ENCODE measurements at places on chromosomes 1 and 21.

DNA sequence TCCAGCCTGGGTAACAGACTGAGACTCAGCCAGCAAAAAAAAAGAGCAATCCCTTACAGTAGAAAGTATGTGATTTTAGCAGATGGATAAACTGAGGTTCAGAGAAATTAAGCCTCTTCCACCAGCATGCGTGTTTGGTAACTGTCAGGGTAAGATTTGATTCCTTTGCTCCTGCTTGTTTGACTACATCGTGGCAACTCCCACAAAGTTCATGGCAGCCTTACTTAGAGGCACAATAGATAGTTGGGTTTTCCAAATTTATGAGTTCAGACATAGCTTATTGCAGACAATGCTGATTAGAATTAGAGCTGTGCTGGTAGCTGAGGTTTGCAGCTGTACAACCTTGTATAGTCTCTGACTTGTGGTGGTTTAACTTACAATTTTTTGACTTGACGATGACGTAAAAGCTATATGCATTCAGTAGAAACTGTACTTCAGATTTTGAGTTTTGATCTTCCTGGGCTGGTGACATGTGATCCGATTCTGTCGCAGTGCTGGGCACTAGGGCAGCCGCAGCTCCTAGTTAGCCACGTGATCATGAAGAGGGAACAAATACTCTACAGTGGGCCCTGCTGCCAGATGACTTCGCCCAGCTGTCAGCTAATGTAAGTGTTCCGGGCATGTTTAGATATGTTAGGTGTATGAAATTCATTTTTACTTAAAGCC, 167.8 kb downstream of the DHRS3 start:
- DNase-seq = no peak

GRCh38 chr1:77459881-77460280, 178.1 kb downstream of the AK5 start:
- DNase-seq = no peak

DNA sequence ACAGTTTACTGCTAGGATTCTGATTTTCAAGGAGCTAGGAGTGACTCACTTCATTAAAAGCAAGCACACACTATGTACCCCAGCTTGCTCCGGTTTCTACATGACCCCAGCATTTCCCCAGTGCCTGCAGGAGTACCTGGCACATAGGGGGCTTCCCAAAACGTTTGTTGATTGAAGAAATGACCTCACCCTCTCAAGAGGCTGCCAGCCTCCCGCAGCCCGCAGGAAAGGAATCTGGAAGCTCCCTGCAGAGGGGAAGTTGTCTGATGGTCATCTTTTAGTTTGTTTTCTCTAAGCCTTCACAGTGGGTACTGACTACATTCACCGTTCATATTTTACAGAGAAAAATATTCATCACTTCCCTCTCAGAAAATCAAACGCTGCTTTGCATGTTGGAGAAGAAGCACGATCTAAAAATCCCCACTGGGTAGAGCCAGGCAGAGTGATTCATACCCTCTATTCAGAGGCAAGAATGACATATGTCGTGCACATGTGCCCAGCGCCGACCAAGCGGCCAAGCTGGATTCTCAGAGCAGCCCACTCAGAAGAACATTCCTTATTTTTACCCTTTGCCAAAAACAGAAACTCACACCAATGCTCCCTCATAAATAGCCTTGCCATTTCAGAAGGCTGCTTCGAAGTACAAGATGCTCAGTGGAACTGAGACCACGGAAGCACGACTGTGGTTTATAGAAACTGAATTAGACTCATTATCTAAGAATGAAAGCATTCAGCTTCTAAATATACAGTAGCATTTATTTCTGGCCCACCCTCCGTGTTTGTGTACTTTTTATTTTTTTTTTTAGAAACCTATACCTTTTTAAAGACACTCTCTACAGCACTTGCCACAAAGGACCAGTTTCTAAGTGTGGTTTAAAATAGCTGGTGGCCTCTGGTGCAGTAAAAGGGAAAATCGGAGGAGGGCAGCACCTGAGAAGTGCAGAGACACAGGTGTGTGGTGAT, 143.2 kb downstream of the MIS18A start:
- no peak for DNase-seq

DNA sequence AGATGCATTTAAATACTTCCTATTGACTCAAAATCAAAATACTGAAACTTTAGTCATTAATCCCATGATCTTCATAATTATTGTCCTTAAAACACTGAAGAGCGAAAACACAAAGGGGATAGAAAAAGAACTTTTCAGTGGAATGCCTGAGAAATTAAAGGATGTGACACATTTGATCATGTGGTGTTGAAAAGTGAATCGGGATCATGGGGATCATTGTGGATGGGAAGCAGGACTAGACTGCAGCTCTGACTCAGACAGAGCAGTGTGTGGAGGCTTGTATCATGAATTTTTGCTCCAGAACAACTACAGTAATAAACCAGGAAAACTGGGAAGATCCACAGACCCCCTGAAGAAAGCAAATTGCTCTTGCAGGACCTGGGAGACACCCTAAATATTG, 161.1 kb upstream of the CXADR start:
- DNase-seq = no peak

DNA sequence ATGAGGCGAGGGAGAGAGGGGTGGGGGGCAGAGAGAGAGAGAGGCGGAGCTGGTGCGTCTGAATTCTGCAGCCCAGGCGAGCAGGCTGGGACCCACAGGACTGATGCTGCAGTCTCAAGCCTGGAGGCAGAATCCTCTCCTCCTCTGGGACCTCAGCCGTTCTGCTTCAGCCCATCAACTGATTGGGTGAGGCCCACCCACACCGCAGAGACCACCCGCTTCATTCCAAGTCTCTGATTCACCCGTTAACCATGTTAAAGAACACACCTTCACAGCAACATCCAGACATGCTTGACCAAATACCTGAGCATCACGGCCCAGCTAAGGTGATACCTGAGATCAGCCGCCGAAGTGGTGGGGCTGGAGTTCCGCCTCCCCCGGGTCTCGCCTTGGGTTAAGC, 147.8 kb downstream of the NPHP4 start:
- DNase-seq = no peak

DNA sequence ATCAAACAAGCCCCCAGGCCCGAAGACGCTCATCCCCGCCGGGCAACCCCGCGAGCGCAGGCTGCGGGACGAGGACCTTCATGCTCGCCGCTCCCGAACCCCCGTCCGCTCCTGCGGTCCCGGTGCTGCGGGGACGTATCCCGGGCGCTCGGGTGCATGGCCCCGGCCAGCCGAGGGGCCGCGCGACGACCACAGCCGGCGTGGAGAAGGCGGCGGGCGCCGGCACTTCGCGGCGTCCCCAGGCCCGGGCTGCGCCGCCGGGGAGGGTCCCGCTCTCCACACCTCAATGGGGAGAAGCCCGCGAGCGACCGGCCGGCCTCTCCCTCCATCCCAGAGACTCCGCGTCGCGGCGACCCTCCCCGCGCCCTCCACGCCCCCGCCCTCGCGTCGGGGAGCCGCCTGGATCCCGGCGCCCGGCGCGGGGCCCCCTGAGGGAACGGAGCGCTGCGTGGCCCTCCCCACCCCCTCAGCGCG, 401 bp downstream of the ERRFI1 start:
- no peak for DNase-seq

- DNase-seq = no peak
These were observed 52.1 kb downstream of the ADCY10 start for GRCh38 chr1:167861664-167862381.

DNA sequence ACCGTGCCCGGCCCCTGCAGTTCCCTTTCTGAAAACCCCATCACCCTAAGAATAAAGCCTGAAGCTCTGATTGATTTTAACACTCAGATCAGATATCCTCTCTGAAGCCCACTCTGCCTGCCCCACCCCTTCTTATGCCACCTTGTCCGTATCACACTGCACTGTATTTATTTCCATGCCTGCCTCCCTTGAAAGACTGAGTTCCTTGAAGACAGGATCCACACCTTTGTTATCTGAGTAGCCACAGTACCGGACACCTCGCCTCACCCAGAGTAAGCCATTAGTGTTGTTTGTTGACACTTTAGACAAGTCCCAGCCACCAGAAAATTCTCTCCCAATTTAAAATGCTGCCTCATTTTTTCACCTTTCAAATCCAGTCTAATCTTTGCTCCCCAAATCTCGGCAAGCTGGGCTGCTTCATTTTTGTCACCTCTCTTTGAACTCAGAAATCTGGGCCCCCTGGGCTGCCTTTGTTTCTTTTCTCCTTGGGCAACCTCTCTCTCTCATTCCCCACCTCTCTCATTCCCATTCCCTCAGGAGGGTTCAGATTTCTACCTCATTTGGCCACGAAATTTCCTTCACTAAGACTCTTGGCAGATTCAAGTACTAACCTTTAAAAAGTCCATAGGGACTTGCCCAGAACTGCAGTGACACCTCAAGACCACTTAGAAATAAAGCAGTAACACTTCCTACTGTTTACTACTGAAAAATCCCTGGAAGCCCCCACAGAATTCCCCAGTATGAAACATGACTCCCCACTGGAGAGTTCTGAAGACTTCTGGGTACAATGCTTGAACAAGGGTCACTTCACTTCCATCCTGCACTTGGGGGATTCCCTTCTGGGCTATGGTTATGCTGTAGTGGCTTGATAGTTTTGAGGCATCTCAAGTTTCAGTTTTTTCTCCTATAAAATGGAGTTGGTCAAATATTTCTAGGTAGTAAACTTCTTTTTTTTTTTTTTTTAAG, 8.7 kb upstream of the PPP1R15B start:
- DNase-seq = no peak

DNA sequence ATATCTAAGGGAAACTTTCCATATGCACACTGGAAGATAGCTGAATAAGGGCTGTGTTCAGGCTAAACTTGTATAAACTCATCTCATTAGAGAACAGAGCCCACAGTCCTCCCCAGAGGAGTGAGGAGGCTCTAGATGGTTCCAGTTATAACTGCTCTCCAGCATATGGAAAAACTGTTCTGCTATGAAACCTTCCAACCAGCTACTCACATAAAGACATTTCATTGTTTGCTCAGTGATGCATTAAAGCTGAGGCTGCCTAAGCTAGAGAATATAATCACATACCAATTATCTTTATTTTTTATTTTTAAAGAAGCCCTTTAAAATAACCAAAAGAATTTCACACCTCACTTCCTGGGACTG, 13.3 kb downstream of the AHCYL1 start:
- DNase-seq = no peak

DNA sequence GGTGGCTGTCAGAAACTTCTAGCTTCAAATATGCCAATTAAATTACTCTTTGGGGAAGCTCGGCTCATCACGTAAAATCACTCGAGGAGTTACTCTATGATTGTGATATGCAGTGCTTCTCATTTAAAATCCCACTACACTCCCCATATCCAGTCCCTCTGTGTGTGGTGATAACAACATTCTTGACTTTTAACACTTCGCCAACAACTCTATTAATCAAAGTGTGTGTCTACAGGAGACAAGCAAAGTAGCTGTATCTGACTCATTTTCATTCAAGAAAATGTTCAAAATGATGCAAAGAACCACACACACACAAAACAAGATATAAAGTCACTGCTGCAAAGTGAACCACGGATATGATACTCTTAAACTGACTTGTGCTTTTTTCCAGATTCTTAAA, 341.3 kb downstream of the DSCAM start:
- no peak for DNase-seq

Measured in COR-L47 (cell line).